Cardiac septum (tissue), 1 donor: ENCODE measurements at places on chromosomes 12 and 14. TPM values are rescaled to one million over a fixed set of nuclear protein-coding genes. Genes with fewer than 3 reads are reported as not detected.

The KITLG gene
- total RNA-seq = 9.0 TPM

The CAPZA3 gene
- not detected for total RNA-seq

The SLC6A15 gene
- total RNA-seq = not detected

The YY1 gene
- total RNA-seq = 44.3 TPM

The NANOG gene
- not detected for total RNA-seq

The HOXC12 gene
- not detected for total RNA-seq

The JDP2 gene
- 13.4 TPM for total RNA-seq

The CLEC1B gene
- not detected for total RNA-seq

The GOLGA5 gene
- 24.2 TPM for total RNA-seq

The OAS2 gene
- total RNA-seq = 6.4 TPM

The KLRD1 gene
- 1.1 TPM for total RNA-seq

The TMEM263 gene
- 44.8 TPM for total RNA-seq

The OVCH1 gene
- not detected for total RNA-seq

The CORO1C gene
- total RNA-seq = 74.7 TPM

The RARG gene
- 21.2 TPM for total RNA-seq

The DIO3 gene
- not detected for total RNA-seq

The KRT77 gene
- not detected for total RNA-seq

The RAD9B gene
- 0.65 TPM for total RNA-seq

The IGF1 gene
- total RNA-seq = 20.1 TPM

The LRFN5 gene
- total RNA-seq = 0.35 TPM

The HHIPL1 gene
- 1.9 TPM for total RNA-seq

The MYO1H gene
- total RNA-seq = not detected

The PZP gene
- total RNA-seq = 0.46 TPM

The STAC3 gene
- 0.94 TPM for total RNA-seq

The DLGAP5 gene
- total RNA-seq = 0.08 TPM

The KLHL33 gene
- total RNA-seq = 0.35 TPM

The ESRRB gene
- total RNA-seq = 8.7 TPM

The RGS6 gene
- total RNA-seq = 22.4 TPM

The OTUB2 gene
- total RNA-seq = 0.30 TPM

The SERPINA5 gene
- total RNA-seq = 1.2 TPM

The RNF212B gene
- not detected for total RNA-seq

The TPCN1 gene
- total RNA-seq = 77.1 TPM

The AMHR2 gene
- 0.43 TPM for total RNA-seq

The SPATS2 gene
- 6.2 TPM for total RNA-seq

The TPPP2 gene
- total RNA-seq = 0.73 TPM

The NEUROD4 gene
- total RNA-seq = not detected

The CACNA1C gene
- total RNA-seq = 182 TPM

The GSG1 gene
- not detected for total RNA-seq
